A549 treated with AZD2906 at 1 μM for 4 hours (cell line): ENCODE measurements at places on chromosomes 2 and 18. TPM values are rescaled to one million over a fixed set of nuclear protein-coding genes. Genes with fewer than 3 reads are reported as not detected.

The LHCGR gene
- not detected in 5 replicates for total RNA-seq

The FNDC4 gene
- total RNA-seq = 4.2 to 5.4 TPM (median 4.5 TPM) in 5 replicates

The SERPINB7 gene
- 1.6 to 3.0 TPM (median 2.2 TPM) in 5 replicates for total RNA-seq

The HNRNPA3 gene
- total RNA-seq = 333 to 366 TPM (median 351 TPM) in 5 replicates

The LIMS2 gene
- total RNA-seq = 5.8 to 10.2 TPM (median 7.8 TPM) in 5 replicates

The DPP10 gene
- not detected in 5 replicates for total RNA-seq

The LAMA3 gene
- 47.1 to 67.6 TPM (median 63.5 TPM) in 5 replicates for total RNA-seq
